Stimulated activated CD8-positive, alpha-beta memory T cell treated with anti-CD3 and anti-CD28 coated beads, Interleukin-4, amount 100 ng/mL, for 1 hour (primary cell): ENCODE measurements at places on chromosomes 2 and 18.

- no peak for DNase-seq
Observed at GRCh38 chr2:156191527-156191926, 141.0 kb downstream of the NR4A2 start.

GRCh38 chr18:11565716-11566115, 43.7 kb upstream of the SLC35G4 start:
- no peak for DNase-seq

- no peak for DNase-seq
Observed at GRCh38 chr2:136057802-136058140, 60.2 kb downstream of the CXCR4 start.

GRCh38 chr2:100620481-100620880, 57.7 kb downstream of the PDCL3 start:
- no peak for DNase-seq

- DNase-seq, result no peak
Observed at GRCh38 chr2:215363461-215364156, 51.8 kb downstream of the ATIC start.

DNA sequence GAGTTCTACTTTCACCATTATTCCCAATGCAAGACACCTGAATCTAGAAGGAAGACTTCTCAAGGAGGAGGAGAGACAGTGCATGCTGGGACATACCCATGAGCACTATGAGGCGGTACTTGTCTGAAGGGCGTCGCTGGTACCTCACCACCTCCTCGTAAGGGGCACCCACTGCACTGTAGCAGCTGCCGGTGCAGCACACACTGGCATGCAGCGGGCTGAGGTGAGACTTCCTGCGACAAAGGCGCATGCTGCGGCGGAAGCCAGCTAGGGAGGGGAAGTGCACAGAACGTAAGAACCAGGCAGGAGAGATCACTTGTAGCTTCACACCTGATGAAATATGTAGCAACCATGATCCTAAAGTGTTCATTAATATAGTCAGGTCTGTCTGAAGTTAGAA, 12.8 kb upstream of the TMEM237 start:
- DNase-seq, result no peak

- no peak for DNase-seq
Observed at GRCh38 chr2:239523954-239524330, 123.1 kb upstream of the HDAC4 start.

DNA sequence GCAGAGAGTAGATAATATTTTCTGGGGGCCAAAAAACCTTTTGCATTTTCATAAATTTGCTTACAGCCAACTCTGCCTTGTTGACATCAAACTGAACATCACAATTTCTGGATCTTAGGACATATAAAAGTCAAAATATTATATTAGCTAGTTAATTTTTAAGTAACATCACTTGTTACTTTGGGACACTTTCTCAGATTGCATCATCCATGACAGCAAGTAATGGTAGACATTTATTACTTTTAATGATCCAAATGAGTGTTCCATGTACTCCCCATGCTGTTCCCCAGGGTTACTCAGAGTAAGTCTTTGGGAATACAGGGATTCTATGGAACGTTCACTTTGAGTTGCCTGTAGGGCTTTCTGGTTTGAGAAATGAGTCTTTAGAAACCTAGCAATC, 39.1 kb upstream of the CWC22 start:
- DNase-seq, result no peak

DNA sequence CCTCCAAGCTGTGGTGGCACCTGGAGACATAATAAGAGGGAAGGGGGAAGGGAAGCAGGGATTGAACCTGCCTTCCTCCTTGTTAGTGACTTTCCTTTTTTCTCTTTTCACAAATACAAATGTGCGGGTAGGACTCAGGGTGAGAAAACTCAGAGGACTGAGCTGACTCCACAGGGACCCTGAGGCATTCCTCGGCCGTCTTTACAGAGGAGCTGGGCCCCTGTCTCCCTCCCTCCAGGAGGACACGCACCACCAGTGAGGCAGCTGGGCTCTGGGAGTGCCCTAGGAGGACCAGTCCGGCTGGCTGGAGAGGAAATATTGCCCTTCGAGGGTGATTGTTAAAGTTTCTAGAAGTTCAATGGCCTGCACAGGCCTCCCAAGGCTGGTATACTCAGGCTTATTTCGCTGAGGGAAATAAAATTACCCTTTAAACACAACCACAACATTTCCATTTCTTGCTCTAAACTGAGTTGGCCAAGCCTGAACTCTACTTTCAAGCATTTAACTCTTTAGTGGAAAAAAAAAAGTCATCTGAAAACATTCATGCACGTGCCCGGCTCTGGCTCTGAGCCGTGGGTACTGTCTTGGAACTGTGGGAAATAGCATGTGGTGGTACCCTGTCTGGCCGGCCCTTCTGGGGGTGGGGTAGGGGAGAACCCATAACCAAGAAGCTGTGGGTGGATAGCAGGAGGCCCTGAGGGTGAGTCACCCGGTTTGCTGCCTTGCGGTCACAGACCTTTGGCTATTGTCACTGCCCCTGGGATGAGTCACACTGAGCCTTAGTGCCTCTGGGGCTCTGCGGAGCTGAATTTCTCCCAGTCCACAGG, 116.0 kb downstream of the COPS8 start:
- DNase-seq, result no peak

DNA sequence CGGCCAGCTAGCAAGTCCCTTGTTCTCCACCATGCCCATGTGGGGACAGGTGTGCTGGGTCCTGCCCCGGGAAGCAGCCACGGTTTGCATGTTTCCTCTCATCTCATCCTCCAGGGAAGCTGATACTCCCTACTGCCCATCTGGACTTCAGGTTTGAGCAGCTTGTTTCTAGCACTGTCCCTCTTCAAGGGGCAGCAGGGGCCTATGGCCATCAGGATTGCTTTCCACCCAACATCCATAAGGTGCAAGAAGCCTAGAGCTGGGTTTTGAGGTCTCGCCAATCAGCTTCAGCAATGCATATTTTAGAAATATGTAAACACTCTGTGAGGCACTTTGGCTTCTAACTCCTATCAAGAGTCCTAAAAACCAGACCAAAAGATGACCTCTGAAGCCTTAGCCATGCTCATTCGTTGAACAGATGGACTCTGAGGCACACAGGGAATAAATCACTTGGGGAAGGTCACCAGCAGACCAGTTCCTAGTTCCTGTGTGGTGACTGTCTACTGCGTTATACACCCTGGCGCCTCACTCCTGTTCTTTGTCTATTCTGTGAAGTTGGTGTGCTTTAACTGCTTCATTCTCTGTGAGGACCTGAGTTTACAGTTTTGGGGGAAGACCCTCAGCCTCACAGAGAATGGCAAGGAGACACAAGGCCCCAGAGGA, 192.6 kb upstream of the TWIST2 start:
- no peak for DNase-seq

DNA sequence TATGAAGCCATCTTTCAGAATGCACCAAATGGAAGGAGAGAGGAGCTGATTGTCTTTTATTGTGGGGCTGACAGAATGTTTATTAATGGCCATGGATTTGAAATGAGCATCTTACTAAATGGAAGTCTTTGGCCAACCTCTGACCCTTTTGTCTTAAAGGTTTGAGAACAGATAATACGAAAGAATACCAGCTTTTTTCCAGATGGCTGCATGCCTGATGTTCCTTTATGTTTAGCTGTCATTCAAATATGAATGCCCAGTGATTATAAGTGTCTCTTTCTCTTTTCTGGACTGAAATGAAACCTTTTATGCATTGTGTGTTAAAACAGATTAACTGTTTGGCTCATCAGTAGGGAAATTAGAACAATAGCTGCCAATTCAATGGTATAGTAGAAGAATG, 46.0 kb downstream of the PARD3B start:
- no peak for DNase-seq

DNA sequence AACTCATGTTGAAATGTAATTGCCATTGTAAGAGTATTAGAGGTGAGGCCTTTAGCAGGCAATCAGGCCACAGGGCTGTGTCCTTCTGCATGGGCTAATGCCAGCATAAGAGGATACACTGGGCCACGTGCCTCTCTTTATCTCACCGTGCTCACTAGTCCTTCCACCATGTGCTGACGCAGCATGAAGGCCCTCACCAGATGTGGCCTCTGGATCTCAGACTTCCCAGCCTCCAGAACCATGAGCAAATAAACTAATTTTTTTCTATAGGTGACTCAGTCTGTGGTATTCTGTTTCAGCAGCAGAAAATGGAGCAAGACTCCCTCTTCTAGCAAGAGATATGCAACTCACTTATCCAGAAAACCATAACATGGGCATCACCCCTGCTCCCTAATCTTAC, 149.7 kb upstream of the ZNF236 start:
- no peak for DNase-seq

DNA sequence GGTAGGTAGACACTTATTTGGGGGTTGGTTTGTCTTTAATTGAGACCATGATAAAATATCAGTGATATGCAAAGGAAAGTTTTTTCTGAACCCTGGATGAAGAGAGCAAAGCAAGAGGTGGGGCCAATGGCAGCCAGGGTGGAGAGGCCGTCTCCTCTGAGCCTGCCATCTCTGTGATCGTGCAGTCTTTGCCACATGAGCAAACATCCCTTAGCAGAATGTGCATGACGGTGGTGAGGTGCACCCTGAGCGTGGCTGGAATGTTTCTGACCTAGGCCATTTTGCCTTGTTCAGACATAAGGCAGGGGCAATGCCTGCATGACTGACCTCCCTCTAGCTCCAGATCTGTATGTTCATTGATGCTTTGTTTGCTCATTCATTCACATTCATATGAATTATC, 6.0 kb downstream of the NCK2 start:
- no peak for DNase-seq

DNA sequence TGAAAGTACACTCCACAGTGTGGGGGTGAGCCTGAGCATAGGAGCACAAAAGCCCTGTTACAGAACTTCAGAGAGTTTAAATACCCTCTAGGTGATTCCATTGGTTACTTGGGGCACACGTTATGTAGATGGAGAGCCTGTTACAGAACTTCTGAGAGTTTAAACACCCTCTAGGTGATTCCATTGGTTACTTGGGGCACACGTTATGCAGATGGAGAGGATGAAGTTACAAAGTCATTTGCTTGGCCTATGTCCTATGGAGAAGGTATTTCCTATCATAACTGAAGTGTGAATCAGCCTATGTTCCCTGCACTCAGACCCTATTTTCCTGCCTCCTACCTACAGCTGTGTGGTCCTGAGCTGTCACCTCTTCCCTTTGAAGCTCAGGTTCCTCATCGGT, 3.8 kb upstream of the CAPN10 start:
- no peak for DNase-seq

GRCh38 chr18:40653682-40654081, 1301.4 kb upstream of the PIK3C3 start:
- no peak for DNase-seq

DNA sequence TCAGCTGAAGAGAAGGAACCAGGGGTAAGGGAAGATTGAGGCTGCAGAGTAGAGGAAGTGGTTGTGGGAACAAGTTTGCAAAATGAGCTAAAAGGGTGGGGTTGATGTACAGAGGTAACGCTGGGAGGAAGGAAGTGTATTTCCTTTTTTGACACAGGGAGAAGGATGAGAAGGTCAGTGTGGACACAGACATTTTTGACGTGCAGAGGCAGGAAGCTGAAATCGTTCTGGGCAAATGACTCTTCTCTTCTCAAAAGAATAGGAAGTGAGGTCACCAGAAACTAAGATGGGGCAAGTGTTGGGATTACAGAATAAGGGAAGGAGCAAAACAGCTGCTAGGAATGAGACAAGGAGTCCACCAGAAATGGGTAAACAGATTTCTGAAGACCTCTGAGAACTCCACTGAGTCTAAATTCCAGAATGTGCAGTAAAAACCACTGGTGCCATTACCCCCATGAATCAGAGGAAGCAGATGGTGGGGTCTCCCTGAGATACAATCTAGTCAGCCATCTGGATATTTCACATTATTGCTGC, 20.0 kb upstream of the RNF149 start:
- DNase-seq, result no peak

- no peak for DNase-seq
Observed at GRCh38 chr2:241039416-241039815, 41.0 kb downstream of the SNED1 start.

DNA sequence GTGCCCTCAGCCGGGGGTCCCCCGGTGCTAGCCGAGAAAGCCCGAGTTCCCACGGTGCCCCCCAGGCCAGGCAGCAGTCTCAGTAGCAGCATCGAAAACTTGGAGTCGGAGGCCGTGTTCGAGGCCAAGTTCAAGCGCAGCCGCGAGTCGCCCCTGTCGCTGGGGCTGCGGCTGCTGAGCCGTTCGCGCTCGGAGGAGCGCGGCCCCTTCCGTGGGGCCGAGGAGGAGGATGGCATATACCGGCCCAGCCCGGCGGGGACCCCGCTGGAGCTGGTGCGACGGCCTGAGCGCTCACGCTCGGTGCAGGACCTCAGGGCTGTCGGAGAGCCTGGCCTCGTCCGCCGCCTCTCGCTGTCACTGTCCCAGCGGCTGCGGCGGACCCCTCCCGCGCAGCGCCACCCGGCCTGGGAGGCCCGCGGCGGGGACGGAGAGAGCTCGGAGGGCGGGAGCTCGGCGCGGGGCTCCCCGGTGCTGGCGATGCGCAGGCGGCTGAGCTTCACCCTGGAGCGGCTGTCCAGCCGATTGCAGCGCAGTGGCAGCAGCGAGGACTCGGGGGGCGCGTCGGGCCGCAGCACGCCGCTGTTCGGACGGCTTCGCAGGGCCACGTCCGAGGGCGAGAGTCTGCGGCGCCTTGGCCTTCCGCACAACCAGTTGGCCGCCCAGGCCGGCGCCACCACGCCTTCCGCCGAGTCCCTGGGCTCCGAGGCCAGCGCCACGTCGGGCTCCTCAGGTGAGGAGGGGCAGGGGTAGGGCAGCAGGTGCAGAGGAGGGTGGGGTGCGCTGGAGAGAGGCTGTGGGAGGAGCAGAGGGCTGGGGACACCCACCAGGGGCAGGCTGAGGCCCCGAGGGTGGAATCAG, 14.1 kb upstream of the GMPPA start:
- no peak for DNase-seq

GRCh38 chr2:104448661-104449440, 405.1 kb upstream of the POU3F3 start:
- no peak for DNase-seq

DNA sequence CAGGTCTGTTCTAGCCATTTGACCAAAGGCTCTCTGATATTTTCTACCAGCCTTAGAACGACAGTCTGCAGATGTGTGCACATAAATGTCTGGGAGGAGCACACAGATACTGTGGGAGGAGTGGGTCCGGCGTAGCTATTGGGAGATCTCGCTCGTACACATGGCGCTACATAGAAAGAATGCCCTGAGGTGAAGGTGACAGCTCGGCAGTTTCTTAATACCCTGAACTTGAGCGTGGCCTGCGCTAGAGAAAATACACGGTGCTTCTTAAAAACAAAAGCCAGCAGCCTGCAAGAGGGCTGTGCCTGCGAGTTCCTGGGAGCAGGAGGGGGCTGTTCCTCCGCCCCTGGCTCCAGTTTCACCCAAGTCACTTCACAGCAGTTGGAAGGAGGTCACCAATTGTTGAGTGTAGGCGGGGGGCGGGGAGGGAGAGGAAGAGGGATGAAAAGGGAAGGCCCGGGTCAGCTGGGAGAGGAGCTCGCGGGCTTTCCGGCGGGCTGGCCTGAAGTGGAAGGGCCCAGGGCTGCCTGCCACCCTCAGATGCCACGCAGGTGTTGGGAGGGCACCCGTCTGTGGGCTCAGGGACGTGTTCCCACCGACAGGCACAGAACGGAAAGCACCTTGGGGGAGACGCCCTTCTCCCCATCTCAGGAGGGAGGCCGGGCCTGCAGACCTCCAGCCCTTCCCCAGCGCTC, 124.7 kb upstream of the ZNF516 start:
- DNase-seq, result no peak

- DNase-seq, result no peak
Observed at GRCh38 chr2:132902626-132903025, 232.6 kb upstream of the LYPD1 start.
